ENCODE measurements at places on chromosomes 2 and 18.

DNA sequence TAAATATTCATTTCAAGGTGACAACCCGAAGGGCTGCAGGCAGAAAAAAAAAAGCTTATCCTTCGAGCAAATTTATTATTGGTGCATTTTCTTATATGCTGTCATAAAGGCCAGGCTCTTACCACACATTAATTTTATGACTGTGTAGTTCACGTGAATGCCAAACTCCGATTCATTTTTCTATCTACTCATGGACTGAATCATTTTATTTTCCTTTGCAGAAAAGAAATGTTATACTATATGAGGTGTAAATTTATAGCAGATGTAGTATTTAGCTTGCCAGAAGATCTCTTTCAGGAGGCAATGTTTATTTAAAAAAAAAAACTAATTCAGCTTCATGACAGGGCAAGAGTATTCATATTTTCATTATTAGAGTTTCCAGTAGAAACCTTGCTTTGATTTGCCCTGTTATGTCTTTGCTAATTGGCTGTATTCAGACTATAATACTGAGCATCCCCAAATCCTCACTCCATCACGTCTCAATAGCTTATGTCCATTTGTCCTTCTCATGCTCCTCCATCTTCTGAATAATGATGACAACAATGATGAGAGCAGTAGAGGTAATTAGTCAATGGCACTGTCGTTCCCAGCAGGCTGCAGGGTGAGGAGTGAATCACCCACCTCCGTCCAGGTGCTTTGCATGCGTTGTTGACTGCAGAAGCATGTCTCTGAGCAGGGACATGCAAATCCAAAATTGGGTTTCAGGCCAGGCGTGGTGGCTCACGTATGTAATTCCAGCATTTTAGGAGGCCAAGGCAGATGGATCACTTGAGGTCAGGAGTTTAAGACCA, 101.1 kb upstream of the RAB12 start:
- DNase-seq: no peak

- no peak for DNase-seq
Measured at GRCh38 chr18:34957864-34958259, 83.4 kb upstream of the MAPRE2 start.

GRCh38 chr2:69828938-69829255, 563 bp upstream of the GMCL1 start:
- no peak for DNase-seq

DNA sequence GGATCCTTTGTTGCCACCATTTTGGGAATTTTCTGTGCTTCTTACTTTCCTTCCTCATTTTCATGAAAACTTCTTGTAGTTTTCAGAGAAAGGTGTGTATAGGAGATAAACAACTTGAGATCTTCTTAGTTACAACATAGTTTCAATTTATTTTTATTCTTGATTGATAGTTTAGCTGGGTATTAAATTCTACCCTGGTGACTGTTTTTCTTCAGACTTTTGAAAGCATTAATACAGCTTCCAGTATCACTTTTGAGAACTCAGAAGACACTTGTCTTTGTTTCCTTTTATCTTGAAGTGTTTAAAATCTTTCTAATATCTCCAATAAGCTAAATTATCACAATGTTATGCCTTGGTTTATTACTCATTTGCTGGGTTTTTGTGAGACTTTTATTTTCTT, 167.5 kb upstream of the DPP10 start:
- no peak for DNase-seq

DNA sequence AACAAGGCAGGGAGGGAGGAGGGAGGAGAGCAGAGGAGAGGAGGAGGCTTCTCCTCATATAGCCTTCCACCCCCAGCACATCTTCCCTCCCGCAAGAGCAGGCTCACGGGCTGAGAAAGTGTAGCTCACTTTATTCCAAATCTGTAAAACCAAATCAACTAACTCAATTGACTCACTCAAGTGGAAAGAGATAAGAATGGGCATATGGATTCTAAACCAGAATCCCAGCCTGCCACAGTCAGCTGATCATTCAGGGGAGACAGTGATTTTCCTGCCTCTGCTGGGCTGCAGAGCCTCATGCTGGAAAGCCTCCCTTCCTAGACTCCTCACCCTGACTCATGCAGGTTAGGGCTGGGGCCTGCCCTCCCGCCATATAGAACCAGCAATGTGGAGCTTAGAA, 4.2 kb upstream of the TWSG1 start:
- DNase-seq: no peak

DNA sequence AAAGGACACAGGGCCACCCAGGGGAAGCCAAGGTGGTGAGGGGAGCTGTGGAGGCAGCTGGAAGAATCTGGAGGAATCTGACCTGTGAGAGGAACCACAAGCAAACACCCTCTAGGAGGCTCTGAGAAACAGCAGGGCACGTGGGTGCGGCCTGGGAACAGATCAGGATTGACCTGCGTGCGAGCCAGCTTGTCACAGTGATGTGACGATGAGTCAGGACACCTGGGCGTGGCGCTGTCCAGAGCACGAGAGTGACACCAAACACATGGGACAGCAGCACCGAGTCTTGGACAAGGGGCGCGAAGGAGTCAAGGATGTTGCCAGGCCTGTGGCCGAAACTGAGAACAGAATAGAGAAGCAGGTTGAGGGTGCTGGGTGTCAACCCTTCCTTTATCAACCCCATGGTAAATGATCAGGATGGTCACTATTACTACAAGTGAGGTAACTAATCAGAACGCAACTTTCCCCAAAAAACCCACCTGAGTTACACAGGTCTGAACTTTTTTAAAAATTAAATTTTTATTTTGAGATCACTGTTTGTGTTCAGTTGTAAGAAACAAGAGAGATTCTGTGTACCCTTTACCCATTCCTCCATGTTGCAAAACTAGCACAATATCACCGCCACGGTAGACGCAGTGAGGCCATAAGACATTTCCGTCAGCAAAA, 637 bp upstream of the SFT2D3 start:
- DNase-seq: no peak

DNA sequence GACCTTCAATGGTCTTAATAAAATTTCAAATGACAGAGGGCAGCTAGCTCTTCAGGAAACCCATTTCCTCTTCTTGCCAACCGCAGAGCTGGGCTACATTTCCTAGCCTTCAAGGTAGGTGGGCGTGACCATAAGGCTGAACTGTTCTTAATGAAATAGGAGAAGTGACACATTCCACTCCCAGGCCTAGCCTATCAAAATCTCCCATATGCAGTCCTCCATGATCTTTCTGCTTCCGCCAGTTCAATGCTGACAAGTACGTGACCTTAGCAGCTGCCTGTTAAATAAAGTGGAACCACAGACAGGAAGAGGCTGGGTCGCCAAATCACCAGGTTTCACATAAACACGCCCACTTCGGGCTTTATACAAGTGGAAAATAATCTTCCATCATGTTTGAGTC, 13.2 kb downstream of the SERPINE2 start:
- DNase-seq: peak; percentile 30

DNA sequence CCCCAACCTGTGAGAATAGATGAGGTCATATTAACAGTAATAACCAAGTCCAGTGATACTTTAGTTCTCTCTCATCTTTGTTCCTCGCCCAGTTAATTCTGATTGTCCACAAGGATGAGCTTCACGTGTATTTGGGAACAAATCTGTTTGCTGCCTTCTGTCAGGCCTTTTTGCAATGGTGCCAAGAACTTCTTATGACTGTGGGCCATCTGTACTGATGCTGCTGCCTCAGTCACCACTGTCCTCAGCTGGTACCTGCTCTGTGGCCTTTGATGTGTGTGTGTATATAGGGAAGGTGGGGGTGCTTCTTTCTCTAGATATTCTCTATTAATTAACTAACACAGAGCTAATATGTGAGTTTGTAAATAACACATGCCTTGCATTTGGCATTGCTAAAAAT, 392.9 kb downstream of the TGIF1 start:
- DNase-seq: no peak

DNA sequence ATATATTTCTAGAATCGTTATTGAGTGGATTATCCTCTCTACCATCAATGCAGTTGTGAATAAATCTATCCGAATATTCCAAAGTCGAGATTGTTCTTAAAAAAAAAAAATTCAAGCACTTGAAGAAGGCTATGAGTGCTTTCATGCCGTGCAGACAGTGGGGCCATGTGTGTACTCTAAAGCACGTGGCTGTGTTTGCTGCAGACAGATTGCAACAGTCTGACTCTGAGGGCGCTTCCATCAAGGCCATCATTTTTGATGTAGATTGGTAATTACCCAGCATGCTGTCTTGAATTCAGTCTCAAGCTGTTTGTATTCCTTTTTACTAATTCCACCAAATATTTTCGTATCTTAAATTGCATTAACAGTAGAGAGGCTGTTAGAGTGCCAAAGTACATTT, 325.9 kb upstream of the LINC00305 start:
- DNase-seq: no peak

DNA sequence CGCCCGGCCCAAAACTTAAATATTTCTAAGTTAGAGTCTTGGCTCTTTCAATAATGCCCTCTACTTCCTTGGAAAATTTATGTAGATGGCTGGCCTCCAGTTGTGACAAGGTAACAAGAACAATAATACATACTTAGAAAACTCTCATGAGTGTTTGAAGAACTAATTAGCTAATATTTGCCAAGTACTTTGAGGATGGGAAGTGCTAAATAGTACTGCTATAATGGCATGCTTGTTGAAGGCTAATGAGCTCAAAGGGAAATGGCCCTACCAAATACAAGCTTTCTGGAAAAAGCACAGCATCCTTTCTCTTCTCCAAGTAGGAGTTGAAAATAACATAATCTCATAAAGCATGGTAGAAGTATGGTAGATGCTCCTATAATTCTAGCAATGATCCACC, 1022.2 kb upstream of the PIK3C3 start:
- no peak for DNase-seq

DNA sequence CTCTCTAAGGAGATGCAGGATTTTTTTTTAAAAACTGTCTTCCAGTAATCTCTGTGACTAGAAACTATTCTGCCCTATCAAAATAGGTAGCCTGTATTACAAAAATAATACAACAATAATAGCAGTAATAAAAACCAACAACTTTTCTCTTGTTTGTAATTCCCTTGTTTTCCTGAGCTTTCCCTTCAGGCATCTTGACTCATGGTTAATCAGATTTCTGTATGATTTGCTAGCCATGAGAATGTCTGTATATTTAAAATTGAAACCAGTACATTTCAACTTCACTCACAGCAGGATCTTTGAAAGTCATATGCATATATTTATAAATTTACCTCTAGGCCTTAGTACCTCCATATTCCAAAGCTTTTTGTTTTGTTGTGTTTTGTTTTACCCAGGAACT, 38.2 kb downstream of the SLC4A10 start:
- no peak for DNase-seq

GRCh38 chr2:130252880-130253645, 54.8 kb upstream of the TUBA3E start:
- DNase-seq: no peak

DNA sequence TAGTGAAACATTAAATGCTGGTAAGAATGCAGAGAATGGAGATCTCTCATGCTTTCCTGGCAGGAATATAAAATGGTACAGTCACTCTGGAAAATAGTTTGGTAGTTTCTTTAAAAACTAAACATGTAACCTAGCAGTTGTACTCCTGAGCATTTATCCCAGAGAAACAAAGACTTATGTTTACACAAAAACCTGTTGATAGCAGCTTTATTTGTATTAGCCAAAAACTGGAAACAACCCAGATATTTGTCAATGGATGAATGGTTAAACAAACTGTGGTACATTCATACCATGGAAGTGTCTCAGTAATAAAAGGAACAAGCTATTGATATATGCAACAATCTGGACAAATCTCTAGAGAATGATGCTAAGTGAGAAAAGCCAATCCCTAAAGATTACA, 81.7 kb upstream of the CTAGE1 start:
- no peak for DNase-seq

GRCh38 chr2:143440411-143441012, 311.3 kb downstream of the ARHGAP15 start:
- DNase-seq: no peak

- no peak for DNase-seq
Measured at GRCh38 chr2:73406996-73407395, 21.4 kb downstream of the ALMS1 start.

DNA sequence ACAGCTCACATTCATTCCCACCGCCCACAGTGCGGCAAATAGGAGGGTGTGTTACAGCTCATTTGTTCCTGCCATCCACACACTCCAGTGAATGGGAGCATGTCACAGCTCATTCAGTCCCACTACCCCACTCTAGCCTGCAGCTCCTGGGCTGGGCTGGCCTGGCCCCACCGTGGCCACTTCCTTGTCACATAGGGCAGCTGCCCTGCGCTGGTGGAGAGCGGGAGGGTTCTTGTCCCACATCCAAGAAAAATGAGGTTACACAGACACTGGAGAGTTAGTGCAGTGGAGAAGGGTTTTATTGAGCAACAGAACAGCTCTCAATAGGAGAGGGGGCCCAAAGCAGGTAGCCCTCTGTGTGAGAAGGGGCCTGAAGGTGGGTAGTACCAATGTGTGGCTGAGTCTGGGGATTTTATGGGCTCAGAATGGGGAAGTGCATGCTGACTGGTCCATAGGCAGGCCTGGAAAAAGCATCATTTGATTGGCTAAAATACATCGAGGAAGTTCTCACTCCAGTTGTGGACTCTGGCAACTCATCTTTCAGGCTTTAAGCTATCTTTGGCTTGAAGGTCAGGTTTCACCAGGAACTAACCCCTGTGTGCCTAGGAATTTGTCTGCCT, 249.7 kb downstream of the ETAA1 start:
- no peak for DNase-seq

GRCh38 chr18:55605733-55606338, 17.8 kb upstream of the TCF4 start:
- no peak for DNase-seq

GRCh38 chr18:457521-458412, 42.7 kb downstream of the COLEC12 start:
- DNase-seq: no peak

- no peak for DNase-seq
Measured at GRCh38 chr18:35689728-35690127, 108.2 kb downstream of the GALNT1 start.

DNA sequence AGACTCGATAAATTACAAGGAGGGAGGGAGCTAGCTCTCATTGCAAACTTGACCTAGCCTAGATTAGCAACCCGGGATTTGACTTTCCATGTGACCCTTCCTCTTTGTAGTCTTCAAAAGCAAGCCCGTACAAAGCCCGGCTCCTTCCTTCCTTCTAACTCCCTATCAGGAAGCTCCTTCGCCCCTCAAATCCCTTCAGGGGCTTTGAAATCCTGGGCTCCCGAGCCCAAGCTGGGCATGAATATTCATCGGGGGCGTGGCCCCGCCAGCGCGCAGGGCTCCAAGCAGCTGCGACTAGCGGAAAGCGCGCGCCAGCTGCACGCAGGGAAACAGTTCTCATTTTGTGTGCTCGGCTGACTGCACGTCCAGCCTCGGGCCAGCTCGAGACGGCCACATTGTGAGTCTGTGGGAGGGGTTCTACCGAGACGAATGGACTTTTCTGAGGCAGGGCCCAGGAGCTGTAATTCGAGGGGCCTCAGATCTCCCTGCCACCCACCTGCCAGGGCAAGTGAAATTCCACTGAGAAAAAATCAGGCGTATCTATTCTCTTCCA, 84.0 kb upstream of the PELI1 start:
- peak; percentile 63 for DNase-seq

DNA sequence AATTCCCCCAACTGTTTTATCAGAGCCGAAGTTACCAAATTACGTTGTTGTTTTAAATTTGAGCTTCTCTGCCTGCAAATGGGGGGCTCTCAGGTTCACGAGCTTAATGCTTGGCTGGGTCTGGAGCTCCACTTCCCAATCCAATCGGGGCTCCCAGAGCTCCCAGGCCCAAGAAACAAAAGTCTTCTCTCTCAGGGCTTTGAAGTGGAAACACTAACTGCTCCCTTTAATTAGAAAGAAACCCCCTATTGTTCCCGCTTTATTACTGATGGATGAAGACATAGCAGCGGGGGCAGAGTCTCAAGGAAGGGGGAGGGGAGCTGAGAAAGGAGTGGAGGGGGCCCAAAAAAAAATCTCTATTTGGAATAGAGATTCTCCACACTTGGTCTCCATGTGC, 15.6 kb upstream of the PKDCC start:
- DNase-seq: no peak
